ENCODE measurements at places on chromosomes 16 and 17. TPM values are rescaled to one million over a fixed set of nuclear protein-coding genes. Genes with fewer than 3 reads are reported as not detected.

DNA sequence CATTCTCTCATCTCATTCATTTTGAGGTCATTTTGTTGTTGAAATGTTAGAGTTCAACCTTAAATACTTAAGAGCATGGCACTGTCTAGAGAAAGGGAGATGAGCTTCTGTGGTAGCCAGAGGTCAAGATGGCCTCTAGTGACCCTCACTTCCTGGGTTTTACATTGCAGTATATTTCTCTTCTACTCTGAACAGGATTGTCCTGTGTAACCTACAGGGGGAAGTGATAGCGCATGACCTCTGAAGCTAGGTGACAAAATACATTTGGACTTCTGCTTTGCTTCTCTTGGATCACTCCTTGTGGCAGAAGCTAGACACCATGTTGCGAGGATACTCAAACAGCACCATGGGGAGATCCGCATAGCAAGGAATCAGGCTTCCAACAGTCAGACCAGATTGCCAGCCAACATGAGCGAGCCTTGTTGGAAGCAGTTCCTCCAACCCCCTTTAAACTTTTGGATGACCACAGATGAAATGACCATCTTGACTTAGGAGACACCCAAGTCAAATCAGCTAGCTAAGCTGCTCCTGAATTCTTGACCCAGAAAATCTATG is 748.4 kb downstream of the MAF start:
- H3K27me3 ChIP-seq: no peaks in the 10 kb centered on the region
- no peaks in the 10 kb centered on the region for H3K36me3 ChIP-seq
- no peak for DNase-seq
- no peak overlapping the region for H3K4me3 ChIP-seq
- H3K27ac ChIP-seq: no peak overlapping the region

DNA sequence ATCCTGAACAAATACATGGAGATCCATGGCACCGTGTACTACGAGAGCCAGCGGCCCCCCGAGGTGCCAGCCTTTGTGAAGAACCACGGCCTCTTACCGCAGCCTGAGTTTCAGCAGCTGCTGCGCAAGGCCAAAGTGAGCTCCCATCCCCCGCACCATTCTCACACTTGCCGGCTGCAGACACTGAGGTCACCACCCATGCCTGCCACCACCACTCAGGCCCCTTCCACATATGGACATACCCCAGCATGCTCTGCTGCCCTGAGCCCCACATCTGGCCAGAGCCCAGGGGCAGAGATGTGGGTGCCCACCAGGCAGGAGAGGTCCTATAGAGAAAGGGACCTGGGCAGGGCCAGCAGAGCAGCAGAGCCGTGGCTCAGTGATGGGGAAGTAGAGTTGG is 69.8 kb downstream of the MGAT5B start:
- H3K36me3 ChIP-seq: no peaks in the 10 kb centered on the region
- DNase-seq: no peak
- no peak overlapping the region for H3K27ac ChIP-seq
- H3K4me1 ChIP-seq: no peaks in the 10 kb centered on the region
- no peak overlapping the region for H3K4me3 ChIP-seq

- H3K4me1 ChIP-seq: peaks cover 30% of the 10 kb centered on the region
- no peak overlapping the region for H3K4me3 ChIP-seq
- DNase-seq: peak; percentile 93
- H3K27me3 ChIP-seq: no peaks in the 10 kb centered on the region
- H3K27ac ChIP-seq: peak overlapping the region; percentile 82
These were observed 108.0 kb upstream of the CIBAR2 start for GRCh38 chr16:85220125-85220839.

DNA sequence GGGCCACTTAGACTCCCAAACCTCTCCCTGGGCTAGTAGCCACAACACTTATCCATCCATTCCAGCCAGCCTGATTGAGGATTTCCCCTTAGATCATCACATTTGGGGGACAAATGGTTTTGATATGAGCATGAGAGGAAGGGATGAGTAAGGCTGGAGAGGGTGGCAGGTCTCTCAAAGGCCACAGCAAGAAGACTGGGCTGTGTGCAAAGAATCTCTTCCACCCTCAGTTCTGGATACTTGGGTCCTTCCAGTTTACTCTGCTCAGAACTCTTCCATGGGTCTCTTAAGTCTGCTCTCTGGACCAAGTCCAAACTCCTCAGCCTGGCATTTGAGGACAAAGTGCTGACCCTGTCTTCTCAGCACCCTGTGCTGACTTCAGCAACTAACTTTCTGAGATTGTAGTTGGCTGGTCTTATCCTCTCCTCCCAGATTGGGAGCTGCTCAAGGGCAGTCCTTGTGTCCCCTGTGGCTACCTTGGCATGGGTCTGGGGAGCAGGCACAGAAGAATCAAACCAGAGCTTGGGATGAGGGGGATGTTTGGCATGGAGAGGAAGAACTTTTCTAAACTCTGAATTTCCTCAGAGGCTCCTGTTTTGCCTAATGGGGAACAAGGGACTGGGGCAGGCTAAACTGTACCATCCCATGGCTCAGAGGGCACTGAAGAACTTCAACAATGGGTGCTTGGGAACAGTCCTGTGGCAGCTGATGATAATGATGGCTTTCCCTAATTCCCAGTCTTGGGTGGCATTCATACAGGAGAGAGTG is 3.1 kb upstream of the NFATC3 start:
- DNase-seq: peak; percentile 91
- no peaks in the 10 kb centered on the region for H3K36me3 ChIP-seq
- H3K27me3 ChIP-seq: no peaks in the 10 kb centered on the region
- H3K4me3 ChIP-seq: no peak overlapping the region
- H3K4me1 ChIP-seq: peaks cover 62% of the 10 kb centered on the region

- H3K36me3 ChIP-seq: peaks cover 14% of the 10 kb centered on the region
- H3K4me3 ChIP-seq: no peak overlapping the region
- DNase-seq: no peak
- no peak overlapping the region for H3K27ac ChIP-seq
- no peaks in the 10 kb centered on the region for H3K27me3 ChIP-seq
These were observed 35.1 kb downstream of the MFSD11 start for GRCh38 chr17:76772842-76773525.

DNA sequence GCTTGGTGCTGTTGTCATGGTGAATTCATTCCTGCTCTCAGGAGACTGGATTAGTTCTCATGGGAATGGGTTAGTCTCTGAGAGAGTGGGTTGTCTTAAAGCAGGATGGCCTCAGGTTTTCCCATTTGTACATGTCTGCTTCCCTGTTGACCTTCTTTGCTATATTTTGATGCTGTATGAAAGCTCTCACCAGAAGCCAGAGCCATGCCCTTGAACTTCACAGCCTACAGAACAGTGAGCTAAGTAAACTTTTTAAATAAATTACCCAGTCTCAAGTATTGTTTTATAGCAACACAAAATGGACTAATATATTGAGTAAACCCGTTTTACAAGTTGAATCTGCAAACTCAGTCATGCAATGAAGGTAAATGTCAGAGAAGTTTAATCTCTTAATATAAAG is 66.8 kb downstream of the CDRT15 start:
- no peak overlapping the region for H3K4me3 ChIP-seq
- H3K36me3 ChIP-seq: no peaks in the 10 kb centered on the region
- H3K27me3 ChIP-seq: no peaks in the 10 kb centered on the region
- H3K4me1 ChIP-seq: no peaks in the 10 kb centered on the region
- no peak overlapping the region for H3K27ac ChIP-seq

DNA sequence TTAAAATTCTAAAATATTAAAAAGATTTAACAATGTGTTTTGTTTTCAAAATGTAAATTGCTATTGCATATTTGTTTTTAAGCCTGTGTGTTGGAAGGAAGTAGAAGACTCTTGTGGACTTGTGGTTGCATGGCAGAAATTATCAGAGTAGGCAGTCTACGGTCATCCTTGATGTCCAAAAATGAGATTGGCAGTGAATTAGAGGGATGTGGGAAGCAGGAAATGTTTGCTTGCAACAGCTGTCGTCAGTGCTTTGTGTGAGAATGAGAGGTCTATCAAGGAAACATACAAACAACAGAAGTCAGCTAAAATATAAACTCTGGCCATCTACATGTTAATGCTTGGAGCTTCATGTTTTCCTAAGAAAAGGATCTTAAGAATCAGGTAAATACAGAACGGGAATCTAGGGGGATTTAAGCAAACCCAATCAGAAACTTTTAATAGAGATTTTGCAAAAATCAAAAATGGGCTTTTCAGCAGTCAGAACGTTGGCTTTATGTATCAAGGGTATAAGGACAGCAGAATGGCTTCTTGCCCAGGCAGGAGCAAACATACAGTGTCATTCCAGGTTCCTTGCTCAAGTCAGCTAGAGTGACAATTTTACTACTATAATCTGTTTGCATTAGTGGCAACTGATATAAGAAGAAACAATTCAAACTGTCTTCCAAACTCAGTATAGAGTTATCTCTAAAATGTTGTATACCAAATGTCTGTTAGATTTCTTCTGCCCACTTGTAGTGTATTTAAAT is 196.7 kb downstream of the CYB561 start:
- H3K4me3 ChIP-seq: no peak overlapping the region
- H3K27ac ChIP-seq: no peak overlapping the region
- H3K27me3 ChIP-seq: no peaks in the 10 kb centered on the region
- DNase-seq: no peak
- no peaks in the 10 kb centered on the region for H3K36me3 ChIP-seq

DNA sequence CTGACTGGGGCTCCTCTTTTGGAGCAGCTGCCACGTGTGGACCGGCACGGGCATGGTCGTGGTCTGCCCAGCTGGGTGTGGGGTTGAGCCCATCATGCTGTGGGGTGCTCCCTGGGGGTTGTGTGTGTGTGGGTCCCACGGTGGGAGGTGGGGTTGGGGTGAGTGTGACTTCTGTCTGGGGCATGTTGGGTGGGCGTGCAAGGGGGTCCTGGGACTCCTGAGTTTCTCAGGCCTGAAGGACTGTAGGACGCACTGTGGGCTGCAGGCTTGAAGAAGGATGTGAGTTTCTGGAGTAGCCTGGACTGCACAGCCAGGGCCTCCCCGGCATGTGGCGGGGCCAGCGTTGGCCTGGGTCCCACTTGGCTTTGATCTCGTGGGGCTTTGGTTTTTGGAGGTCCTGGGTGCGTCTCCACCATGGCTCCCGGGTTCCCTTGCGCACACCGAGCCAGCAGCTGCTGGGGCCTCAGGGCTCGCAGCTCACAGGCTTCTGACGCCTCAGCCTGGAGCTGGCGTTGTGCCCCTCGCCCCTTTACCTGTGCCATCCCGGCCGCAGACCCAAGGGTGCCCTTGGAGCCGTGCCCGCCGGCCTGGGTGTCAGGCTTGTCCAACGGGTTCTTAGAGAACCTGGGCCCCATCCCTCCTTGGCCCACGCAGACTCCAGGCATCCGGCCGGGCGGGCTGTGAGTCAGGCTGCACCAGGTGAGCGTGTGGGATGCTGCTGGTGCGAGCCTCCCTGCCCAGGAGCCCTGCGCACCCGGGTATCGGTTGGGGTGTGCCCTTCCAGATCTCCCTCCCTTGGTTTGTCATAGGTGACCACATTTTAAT is 34.4 kb upstream of the ZNF750 start:
- peaks cover 77% of the 10 kb centered on the region for H3K4me1 ChIP-seq
- peak overlapping the region; percentile 86 for H3K27ac ChIP-seq
- no peaks in the 10 kb centered on the region for H3K27me3 ChIP-seq
- no peak overlapping the region for H3K4me3 ChIP-seq

GRCh38 chr17:13671771-13672170 is 70.0 kb upstream of the HS3ST3A1 start:
- H3K36me3 ChIP-seq: no peaks in the 10 kb centered on the region
- no peak overlapping the region for H3K27ac ChIP-seq
- H3K27me3 ChIP-seq: no peaks in the 10 kb centered on the region
- H3K4me3 ChIP-seq: no peak overlapping the region

- peaks cover 4% of the 10 kb centered on the region for H3K27me3 ChIP-seq
- H3K4me3 ChIP-seq: no peak overlapping the region
These were observed 10.9 kb upstream of the ARHGAP23 start for GRCh38 chr17:38417210-38417951.

GRCh38 chr17:78151514-78152008 is 5.4 kb downstream of the C17orf99 start:
- H3K4me1 ChIP-seq: no peaks in the 10 kb centered on the region
- no peak overlapping the region for H3K4me3 ChIP-seq
- no peaks in the 10 kb centered on the region for H3K27me3 ChIP-seq
- no peak for DNase-seq
- H3K27ac ChIP-seq: no peak overlapping the region
- no peaks in the 10 kb centered on the region for H3K36me3 ChIP-seq

DNA sequence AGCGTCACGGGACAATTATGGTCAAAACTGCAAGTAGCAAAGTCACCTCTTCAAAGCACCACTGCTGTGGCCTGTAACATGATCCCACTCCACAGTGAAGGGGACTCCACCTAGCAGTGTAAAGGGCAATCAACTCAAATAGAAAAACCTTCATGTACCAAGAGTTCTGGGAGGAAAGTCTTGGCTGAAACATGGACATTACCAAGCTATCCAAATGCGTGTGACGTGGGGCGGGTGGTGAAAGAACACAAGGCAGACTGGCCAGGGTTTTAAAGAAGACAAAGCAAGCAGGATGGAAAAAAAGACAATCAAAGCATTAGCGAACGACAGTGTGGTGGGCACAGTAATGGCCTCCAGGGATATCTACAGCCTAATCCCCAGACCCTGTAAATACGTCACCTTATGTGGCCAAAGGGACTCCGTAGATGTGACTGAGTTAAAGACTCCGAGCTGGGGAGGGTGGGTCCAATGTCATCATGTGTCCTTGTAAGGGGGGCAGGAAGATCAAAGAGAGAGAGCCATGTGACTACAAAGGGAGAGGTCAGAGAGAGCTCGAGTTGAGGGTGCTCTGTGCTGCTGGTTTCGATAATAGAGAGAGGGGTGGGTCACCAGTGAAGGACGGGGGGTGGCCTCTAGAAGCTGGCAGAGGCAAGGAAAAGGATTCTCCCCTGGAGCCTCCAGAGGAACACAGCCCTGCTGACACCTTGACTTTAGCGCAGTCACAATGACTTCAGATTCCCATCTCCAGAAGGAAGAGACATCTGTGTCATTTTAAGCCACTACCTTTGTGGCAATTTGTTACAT is 6.0 kb downstream of the HSDL1 start:
- no peaks in the 10 kb centered on the region for H3K27me3 ChIP-seq
- H3K27ac ChIP-seq: peak overlapping the region; percentile 95
- peak; percentile 87 for DNase-seq
- H3K4me3 ChIP-seq: no peak overlapping the region
- H3K36me3 ChIP-seq: no peaks in the 10 kb centered on the region

GRCh38 chr17:17001076-17001777 is 29.3 kb upstream of the TNFRSF13B start:
- DNase-seq: no peak
- no peaks in the 10 kb centered on the region for H3K27me3 ChIP-seq
- H3K27ac ChIP-seq: no peak overlapping the region
- peaks cover 6% of the 10 kb centered on the region for H3K4me1 ChIP-seq
- H3K4me3 ChIP-seq: no peak overlapping the region

ST6GALNAC2 gene
- 51.1 TPM for total RNA-seq

CAPNS2 gene
- total RNA-seq: 6.9 TPM

TMEM238L gene
- not detected for total RNA-seq

MAPT gene
- total RNA-seq: 1.8 TPM

HSD17B2 gene
- not detected for total RNA-seq

All from thyroid gland (tissue), 4 donors.